ENCODE measurements at places on chromosomes 7 and 10. TPM values are rescaled to one million over a fixed set of nuclear protein-coding genes. Genes with fewer than 3 reads are reported as not detected.
A peak's percentile ranks its signal among the peaks of the same experiment; 100 is the strongest.

The OR2A42 gene
- 0.09 TPM for polyA plus RNA-seq

The ANKRD26 gene
- 2.7 TPM for polyA plus RNA-seq

The AGAP9 gene
- polyA plus RNA-seq: 0.31 TPM

The PNLIP gene
- not detected for polyA plus RNA-seq

The FAM25A gene
- polyA plus RNA-seq: not detected

The PRKCQ gene
- polyA plus RNA-seq: 37.6 TPM

The CALHM3 gene
- not detected for polyA plus RNA-seq

The SYNPO2L gene
- polyA plus RNA-seq: not detected

The FLNC gene
- not detected for polyA plus RNA-seq

The OIT3 gene
- polyA plus RNA-seq: not detected

The STEAP2 gene
- not detected for polyA plus RNA-seq

- no peaks in the 10 kb centered on the region for H3K36me3 ChIP-seq
- no peak for DNase-seq
- H3K4me3 ChIP-seq: no peak overlapping the region
- H3K27me3 ChIP-seq: no peaks in the 10 kb centered on the region
- H3K4me1 ChIP-seq: peaks cover 17% of the 10 kb centered on the region
Observed at GRCh38 chr10:99610221-99610620, 10.0 kb downstream of the SLC25A28 start.

GRCh38 chr7:5070206-5070605 is 24.5 kb downstream of the RBAK start:
- H3K27me3 ChIP-seq: peaks cover 8% of the 10 kb centered on the region
- H3K36me3 ChIP-seq: peaks cover 55% of the 10 kb centered on the region
- H3K4me1 ChIP-seq: peaks cover 15% of the 10 kb centered on the region
- H3K4me3 ChIP-seq: no peak overlapping the region

DNA sequence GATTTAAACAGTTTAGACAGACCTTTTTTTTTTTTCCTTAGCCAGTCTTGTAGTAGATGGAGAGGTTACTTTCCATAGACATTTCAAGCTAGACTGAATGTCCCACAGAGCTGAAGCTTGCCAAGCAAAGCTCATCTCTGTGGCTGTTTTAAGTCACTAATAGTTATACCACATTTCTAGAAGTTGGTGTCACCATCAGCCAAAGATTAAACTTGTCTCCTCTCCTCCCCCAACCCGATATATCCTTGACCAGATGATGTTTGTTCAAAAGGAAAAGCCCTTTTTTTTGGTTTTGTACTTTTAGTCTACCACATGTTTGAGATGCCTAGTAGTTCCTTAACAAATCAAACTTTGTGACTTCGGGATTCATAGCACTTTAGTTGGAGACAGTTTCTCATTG is 66.1 kb downstream of the ADD3 start:
- peak overlapping the region; percentile 98 for H3K27ac ChIP-seq
- H3K4me1 ChIP-seq: peaks cover 85% of the 10 kb centered on the region
- no peak for DNase-seq
- no peaks in the 10 kb centered on the region for H3K36me3 ChIP-seq

- no peaks in the 10 kb centered on the region for H3K36me3 ChIP-seq
- H3K4me1 ChIP-seq: no peaks in the 10 kb centered on the region
- no peaks in the 10 kb centered on the region for H3K27me3 ChIP-seq
- DNase-seq: no peak
- no peak overlapping the region for H3K27ac ChIP-seq
- H3K4me3 ChIP-seq: no peak overlapping the region
Observed at GRCh38 chr7:78792006-78792405, 661.5 kb downstream of the MAGI2 start.

- DNase-seq: peak; percentile 61
- H3K27ac ChIP-seq: peak overlapping the region; percentile 58
- peaks cover 8% of the 10 kb centered on the region for H3K27me3 ChIP-seq
- H3K4me3 ChIP-seq: peak overlapping the region; percentile 76
- peaks cover 8% of the 10 kb centered on the region for H3K4me1 ChIP-seq
Observed at GRCh38 chr10:95183271-95184230, 10.5 kb upstream of the ACSM6 start.

DNA sequence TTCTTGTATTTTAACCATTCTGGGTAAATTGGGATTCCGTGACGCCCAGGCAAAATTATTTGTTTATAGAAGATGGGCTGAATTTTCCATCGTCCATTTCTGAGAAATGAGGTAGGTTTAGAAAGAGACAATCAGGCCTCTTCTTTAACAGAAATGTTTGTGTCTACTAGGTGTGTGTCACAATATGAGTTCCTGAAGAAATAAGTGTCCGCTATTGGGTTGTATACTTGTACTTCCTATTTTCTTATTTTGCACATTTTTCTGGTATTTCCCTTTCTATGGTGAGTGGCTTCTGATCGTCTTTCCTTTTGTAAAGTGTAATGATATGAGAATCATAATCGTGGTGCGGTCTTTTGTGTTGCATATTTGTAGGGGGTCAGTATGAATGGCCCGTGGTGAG is 83.9 kb downstream of the TCF7L2 start:
- no peak for DNase-seq
- no peaks in the 10 kb centered on the region for H3K36me3 ChIP-seq
- no peaks in the 10 kb centered on the region for H3K4me1 ChIP-seq
- no peaks in the 10 kb centered on the region for H3K27me3 ChIP-seq
- no peak overlapping the region for H3K27ac ChIP-seq

GRCh38 chr10:63071145-63071544 is 62.0 kb upstream of the NRBF2 start:
- DNase-seq: no peak
- H3K4me1 ChIP-seq: no peaks in the 10 kb centered on the region
- no peak overlapping the region for H3K4me3 ChIP-seq
- peaks cover 37% of the 10 kb centered on the region for H3K27me3 ChIP-seq

- no peaks in the 10 kb centered on the region for H3K4me1 ChIP-seq
- no peaks in the 10 kb centered on the region for H3K27me3 ChIP-seq
- no peak overlapping the region for H3K27ac ChIP-seq
- H3K4me3 ChIP-seq: no peak overlapping the region
- H3K36me3 ChIP-seq: no peaks in the 10 kb centered on the region
Observed at GRCh38 chr10:112724404-112724991, 225.5 kb upstream of the TCF7L2 start.

- H3K27me3 ChIP-seq: peaks cover 8% of the 10 kb centered on the region
- H3K4me1 ChIP-seq: no peaks in the 10 kb centered on the region
- no peak for DNase-seq
- H3K4me3 ChIP-seq: no peak overlapping the region
Observed at GRCh38 chr7:114790521-114790920, 131.4 kb upstream of the MDFIC start.

GRCh38 chr10:102919992-102920739 is 2.1 kb downstream of the CNNM2 start:
- H3K27me3 ChIP-seq: peaks cover 2% of the 10 kb centered on the region
- H3K27ac ChIP-seq: peak overlapping the region; percentile 41
- peaks cover 59% of the 10 kb centered on the region for H3K4me1 ChIP-seq
- no peaks in the 10 kb centered on the region for H3K36me3 ChIP-seq
- no peak for DNase-seq

GRCh38 chr7:73397521-73398281 is 35.9 kb upstream of the FZD9 start:
- peaks cover 9% of the 10 kb centered on the region for H3K27me3 ChIP-seq
- H3K4me1 ChIP-seq: peaks cover 1% of the 10 kb centered on the region
- H3K27ac ChIP-seq: no peak overlapping the region
- no peaks in the 10 kb centered on the region for H3K36me3 ChIP-seq
- DNase-seq: no peak
- H3K4me3 ChIP-seq: no peak overlapping the region

GRCh38 chr7:80078159-80078731 is 56.4 kb upstream of the GNAI1 start:
- peak overlapping the region; percentile 1 for H3K27ac ChIP-seq
- peak overlapping the region; percentile 81 for H3K4me3 ChIP-seq

DNA sequence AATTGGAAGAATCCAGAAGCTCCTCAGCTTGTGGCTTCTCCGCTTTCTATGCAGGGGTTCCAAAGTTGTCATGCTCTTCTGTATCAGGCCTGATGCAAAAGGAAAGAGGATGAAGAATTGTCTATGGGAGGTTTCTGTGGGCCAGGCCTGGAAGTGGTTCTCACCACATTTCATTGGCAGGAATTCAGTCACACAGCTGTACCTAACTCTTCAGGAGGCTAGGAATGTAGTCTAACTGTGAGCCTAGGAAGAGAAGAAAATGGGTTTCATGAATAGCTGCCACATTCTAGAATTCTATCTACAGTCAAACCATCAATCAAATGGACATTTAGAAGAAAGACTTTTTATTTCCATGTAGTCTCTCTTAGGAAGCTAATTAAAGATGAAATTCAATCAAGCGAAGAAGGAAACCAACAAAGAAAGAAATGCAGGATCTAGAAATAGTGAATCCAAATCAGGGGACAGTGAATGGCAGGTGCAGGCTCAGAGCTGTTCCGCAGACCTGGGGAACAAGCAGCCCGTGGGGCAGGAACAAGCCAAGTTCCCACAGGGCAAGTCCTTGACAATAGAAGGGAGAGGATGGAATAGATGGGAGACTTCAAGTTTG is 25.4 kb upstream of the USP6NL start:
- H3K27ac ChIP-seq: no peak overlapping the region
- no peak for DNase-seq
- H3K36me3 ChIP-seq: no peaks in the 10 kb centered on the region
- peaks cover 33% of the 10 kb centered on the region for H3K4me1 ChIP-seq
- H3K27me3 ChIP-seq: no peaks in the 10 kb centered on the region

DNA sequence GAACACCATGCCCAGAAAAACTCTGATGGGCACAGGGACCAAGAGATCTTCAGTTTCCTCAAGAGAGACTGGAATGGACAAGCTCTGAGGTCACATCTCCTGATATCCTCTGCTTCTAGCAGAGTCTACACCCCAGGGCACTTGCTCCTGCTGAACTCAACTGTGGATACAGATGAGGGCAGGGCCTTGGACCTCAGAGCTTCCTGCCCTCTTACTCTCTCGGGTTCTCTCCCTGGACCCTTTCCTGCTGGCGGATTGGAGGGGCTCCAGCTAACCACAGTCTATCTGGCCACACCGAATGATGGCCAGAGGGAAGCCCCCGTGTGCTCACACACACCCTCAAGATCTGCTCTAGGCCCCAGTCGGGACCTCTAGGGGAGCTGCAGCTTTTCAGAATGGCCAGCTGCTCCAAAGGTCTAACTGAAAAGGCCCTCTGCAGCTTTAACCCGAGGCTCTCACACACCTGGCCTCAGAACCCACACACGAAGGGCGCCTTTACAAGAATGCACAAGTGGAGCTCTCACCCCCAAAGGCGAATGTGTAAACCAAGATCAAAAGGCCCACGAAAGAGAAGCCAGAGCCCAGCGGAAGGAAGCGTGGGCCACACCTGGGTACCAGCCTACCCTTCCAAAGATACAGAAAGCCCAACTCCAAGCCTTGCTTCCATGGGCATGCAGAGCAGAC is 65.5 kb downstream of the FAM53B start:
- peaks cover 14% of the 10 kb centered on the region for H3K36me3 ChIP-seq
- DNase-seq: peak; percentile 49
- H3K27ac ChIP-seq: peak overlapping the region; percentile 74
- peak overlapping the region; percentile 70 for H3K4me3 ChIP-seq
- peaks cover 88% of the 10 kb centered on the region for H3K4me1 ChIP-seq
- H3K27me3 ChIP-seq: no peaks in the 10 kb centered on the region

GRCh38 chr10:77380191-77380590 is 257.4 kb downstream of the KCNMA1 start:
- no peak for DNase-seq
- no peak overlapping the region for H3K4me3 ChIP-seq
- H3K36me3 ChIP-seq: no peaks in the 10 kb centered on the region
- peaks cover 3% of the 10 kb centered on the region for H3K4me1 ChIP-seq
- H3K27me3 ChIP-seq: no peaks in the 10 kb centered on the region
- H3K27ac ChIP-seq: no peak overlapping the region

DNA sequence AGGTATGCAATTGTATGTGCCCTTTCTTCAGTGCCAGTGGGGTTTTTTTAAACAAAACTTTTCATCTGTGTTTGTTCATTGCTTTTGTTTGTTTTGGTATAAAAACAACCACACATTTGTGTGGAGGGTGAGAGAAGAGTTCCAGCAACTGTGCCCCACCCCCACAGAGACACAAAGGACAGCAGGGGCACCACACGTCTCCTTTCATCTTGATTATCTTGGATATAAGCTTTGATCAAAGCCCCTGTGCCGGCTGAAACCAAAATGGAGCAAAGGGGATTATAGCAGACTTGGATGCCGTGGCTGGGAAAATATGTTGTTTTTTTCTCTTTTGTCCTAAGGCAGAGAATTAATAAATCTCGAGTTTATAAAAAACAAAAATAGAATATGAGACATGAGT is 111.8 kb upstream of the RSU1 start:
- H3K36me3 ChIP-seq: peaks cover 15% of the 10 kb centered on the region
- H3K27ac ChIP-seq: no peak overlapping the region
- DNase-seq: no peak
- no peaks in the 10 kb centered on the region for H3K27me3 ChIP-seq
- H3K4me3 ChIP-seq: no peak overlapping the region
- no peaks in the 10 kb centered on the region for H3K4me1 ChIP-seq

GRCh38 chr10:87740254-87740655 is 77.8 kb downstream of the ATAD1 start:
- H3K27ac ChIP-seq: no peak overlapping the region
- H3K36me3 ChIP-seq: no peaks in the 10 kb centered on the region
- DNase-seq: no peak
- H3K4me1 ChIP-seq: no peaks in the 10 kb centered on the region

DNA sequence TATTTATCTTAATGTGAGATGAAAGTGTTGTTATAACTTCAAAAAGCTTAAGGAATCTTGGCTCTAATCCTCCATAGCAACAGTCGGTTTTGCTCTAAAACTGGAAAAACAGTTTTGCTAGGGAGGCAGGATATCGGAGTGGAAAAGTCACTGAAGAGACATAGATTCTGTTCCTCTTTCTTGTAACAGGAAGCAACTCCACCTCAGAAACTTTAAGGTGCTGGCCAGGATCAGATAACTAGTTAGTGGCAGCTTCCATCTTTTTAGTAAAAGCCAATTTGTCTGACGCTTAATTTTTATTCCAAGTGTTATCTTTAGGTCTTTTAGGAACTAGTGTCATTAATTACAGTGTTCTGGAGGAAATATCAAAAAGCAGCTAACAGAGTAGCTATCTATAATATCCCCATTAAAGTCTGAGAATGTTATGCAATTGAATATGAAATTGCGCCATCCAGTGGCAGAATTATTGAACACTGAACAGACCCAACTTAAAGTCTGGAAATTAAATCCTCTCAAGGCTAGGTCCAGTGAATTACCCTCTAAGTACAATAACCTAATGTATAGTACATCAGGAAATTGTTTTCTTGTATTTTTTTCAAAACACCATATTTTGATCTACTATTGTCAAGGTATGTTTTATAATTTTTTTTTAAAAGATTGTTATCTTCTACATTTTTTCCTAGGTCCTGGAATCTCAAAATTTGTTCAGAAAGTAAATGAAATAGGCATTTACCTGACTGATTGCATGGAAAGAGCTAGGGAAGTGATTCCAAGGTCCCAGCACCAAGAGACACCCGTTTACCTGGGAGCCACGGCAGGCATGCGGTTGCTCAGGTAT is 65.9 kb upstream of the CC2D2B start:
- no peak overlapping the region for H3K4me3 ChIP-seq
- no peak overlapping the region for H3K27ac ChIP-seq
- H3K27me3 ChIP-seq: peaks cover 10% of the 10 kb centered on the region

- H3K4me3 ChIP-seq: no peak overlapping the region
- no peaks in the 10 kb centered on the region for H3K36me3 ChIP-seq
- H3K4me1 ChIP-seq: peaks cover 5% of the 10 kb centered on the region
- no peaks in the 10 kb centered on the region for H3K27me3 ChIP-seq
- no peak for DNase-seq
- no peak overlapping the region for H3K27ac ChIP-seq
Observed at GRCh38 chr7:36272211-36272566, 117.5 kb upstream of the ANLN start.

- H3K27me3 ChIP-seq: no peaks in the 10 kb centered on the region
- peak; percentile 43 for DNase-seq
- H3K36me3 ChIP-seq: no peaks in the 10 kb centered on the region
Observed at GRCh38 chr7:73738220-73738611, 386 bp downstream of the ABHD11 start.

- peak overlapping the region; percentile 37 for H3K4me3 ChIP-seq
- H3K27ac ChIP-seq: peak overlapping the region; percentile 74
- DNase-seq: no peak
- H3K36me3 ChIP-seq: peaks cover 31% of the 10 kb centered on the region
Observed at GRCh38 chr10:74977913-74978847, 133.3 kb upstream of the SAMD8 start.
